Uterine smooth muscle cell (primary cell): ENCODE measurements at places on chromosomes 1 and 21. TPM values are rescaled to one million over a fixed set of nuclear protein-coding genes. Genes with fewer than 3 reads are reported as not detected.

SKI gene
- total RNA-seq = 19.9 and 21.7 TPM in 2 replicates

C1QA gene
- not detected in 2 replicates for total RNA-seq

RXRG gene
- not detected in 2 replicates for total RNA-seq

RGL1 gene
- total RNA-seq = 18.0 and 19.5 TPM in 2 replicates

FAAH gene
- total RNA-seq = 1.00 and 1.7 TPM in 2 replicates

RAB42 gene
- total RNA-seq = 2.3 and 3.2 TPM in 2 replicates

SERINC2 gene
- total RNA-seq = 7.6 and 8.4 TPM in 2 replicates

C1orf105 gene
- total RNA-seq = not detected in 2 replicates

VHLL gene
- total RNA-seq = not detected in 2 replicates

RSPH1 gene
- total RNA-seq = not detected in 2 replicates

AMY2B gene
- 2.9 and 7.1 TPM in 2 replicates for total RNA-seq

ZNF697 gene
- 19.9 and 25.9 TPM in 2 replicates for total RNA-seq

EPHX1 gene
- 8.0 and 21.7 TPM in 2 replicates for total RNA-seq

NBL1 gene
- total RNA-seq = 123 and 217 TPM in 2 replicates

MNDA gene
- not detected in 2 replicates for total RNA-seq

PAX7 gene
- not detected in 2 replicates for total RNA-seq

SELENBP1 gene
- total RNA-seq = 22.2 and 25.0 TPM in 2 replicates
